ENCODE measurements at places on chromosomes 12 and 14.

DNA sequence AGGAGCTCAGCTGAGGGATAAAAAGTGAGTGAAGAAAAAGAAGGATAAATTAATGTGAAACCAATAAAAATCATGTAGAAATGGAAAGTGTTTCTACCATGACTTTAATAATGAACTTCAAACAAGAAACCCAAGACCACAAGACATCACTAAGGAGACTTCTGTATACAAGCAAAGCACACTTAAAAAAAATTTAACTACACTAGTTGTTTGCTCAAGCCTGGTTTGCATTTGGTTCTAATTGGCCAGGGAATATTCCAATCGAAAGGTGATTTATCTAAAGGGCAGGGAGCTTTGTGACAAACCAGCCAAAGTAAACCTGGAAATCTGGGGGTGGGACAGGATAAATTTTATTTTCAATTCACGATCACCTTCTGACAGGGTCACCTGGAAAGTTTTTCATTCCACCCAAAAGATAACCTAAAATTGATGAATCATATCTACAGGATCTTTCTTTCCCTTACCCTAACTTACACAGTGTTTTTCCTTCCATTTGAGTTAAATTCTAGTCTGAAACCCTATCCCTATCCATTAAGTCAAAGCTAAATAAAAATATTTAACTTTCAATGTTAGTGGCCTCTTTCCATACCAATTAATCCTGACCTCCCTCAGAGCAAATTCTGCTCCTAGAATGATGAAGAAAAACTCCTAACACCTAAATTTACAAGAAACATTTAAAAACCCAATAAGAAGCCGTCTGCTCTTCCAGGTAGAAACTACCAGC lies 2.6 kb downstream of the EGLN3 start:
- DNase-seq, result no peak

GRCh38 chr12:19194963-19195362 lies 65.4 kb downstream of the PLEKHA5 start:
- no peak for DNase-seq

GRCh38 chr14:34835312-34835711 lies 39.8 kb downstream of the BAZ1A start:
- no peak for DNase-seq

- no peak for DNase-seq
Measured at GRCh38 chr12:12209043-12209442, 57.8 kb downstream of the LRP6 start.

- no peak for DNase-seq
Measured at GRCh38 chr14:102086709-102086971, 204 bp downstream of the HSP90AA1 start.

DNA sequence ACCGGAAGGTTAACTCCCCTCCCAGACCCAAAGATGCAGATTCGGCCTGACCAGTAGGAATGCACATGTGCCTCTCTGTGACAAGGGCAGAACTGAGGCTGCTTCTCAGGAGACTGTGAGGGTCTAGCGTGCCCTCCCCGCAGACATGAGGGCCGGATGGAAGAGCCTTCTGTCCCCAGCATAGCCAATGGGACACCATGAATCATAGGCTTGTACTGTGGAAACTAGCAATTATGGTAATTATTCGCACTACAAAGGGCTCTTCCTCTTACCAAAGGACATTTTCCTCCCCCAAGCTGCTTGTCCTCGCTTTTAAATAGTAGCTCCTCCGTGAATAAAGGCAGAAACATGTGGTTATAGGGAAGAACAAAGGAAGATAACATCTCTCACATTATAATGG lies 6.2 kb downstream of the COA8 start:
- no peak for DNase-seq

DNA sequence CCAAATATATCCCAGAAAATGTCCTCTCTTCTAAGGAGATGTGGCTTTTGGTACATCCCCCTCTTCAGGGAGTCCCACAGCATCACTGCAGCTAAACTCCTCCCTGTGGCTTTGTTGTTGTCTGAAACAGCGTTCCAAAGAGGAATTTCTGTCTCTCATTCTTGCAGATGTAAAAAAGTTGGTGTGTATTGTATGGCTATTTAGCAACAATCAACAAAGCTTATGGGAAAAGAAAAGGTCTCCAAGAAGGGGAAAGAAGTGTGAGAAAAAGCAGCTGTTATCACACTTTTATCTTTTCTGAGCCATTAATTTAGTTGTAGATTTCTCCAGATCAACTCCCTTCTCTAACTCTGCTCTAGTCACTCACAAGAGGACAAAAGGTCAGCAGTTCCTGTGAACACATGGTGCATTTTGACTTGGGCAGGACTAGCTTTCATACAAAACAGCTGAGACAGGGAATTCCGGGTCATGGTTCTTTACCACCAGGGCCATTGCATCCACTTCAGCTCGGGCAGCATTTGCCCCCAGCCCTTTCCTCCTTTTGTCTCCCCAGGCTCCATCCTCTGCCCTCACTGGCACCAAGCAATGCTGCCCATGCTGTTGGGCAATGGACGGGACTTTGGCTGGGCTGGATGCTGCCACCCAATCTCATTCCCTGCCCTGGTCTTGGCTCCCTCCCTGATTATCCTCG lies 184.7 kb downstream of the TMX1 start:
- no peak for DNase-seq

GRCh38 chr14:77203611-77204458 lies 22.2 kb downstream of the TMEM63C start:
- DNase-seq, result no peak

DNA sequence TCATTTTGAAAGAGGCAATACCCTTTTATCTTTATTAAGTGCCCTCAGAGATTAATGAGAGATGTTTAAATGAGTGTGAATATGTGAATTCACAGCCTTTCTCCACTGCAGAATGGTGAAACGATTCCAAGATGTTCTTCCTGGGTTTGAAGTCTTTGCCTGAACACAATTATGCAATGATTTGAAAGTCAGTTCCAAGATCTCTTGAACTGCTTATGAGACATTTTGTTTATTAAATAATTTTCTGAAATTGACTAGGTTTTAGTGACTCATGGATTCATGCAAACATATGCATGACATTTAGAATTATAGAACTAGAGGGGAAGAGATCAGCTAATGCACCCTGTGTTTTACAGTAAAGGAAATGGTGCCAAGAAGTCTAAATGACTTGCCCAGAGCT lies 118.1 kb upstream of the SLC38A2 start:
- no peak for DNase-seq

GRCh38 chr12:45289245-45290215 lies 73.6 kb downstream of the ANO6 start:
- no peak for DNase-seq

- no peak for DNase-seq
Measured at GRCh38 chr14:104688505-104689108, 811 bp upstream of the INF2 start.

DNA sequence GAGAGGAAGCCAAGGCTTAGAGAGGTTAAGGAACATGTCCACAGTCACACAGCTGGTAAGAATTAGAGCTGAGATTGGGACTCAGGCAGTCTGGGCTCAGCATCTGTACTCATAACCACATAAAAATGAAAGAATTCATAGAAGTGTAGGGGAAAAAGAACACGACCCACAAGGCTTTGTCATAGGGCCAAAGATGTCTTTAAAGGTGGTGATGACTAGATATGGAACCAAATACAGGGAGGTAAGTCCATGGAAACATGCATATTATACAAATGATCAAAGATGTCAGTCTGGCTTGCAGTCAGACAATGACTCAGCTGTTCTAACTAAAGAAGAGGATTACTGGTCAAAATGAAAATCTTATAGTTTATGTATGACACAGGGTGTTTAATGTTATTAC lies 7.2 kb upstream of the SSPN start:
- no peak for DNase-seq

GRCh38 chr12:18754124-18754707 lies 16.3 kb downstream of the CAPZA3 start:
- DNase-seq, result no peak

DNA sequence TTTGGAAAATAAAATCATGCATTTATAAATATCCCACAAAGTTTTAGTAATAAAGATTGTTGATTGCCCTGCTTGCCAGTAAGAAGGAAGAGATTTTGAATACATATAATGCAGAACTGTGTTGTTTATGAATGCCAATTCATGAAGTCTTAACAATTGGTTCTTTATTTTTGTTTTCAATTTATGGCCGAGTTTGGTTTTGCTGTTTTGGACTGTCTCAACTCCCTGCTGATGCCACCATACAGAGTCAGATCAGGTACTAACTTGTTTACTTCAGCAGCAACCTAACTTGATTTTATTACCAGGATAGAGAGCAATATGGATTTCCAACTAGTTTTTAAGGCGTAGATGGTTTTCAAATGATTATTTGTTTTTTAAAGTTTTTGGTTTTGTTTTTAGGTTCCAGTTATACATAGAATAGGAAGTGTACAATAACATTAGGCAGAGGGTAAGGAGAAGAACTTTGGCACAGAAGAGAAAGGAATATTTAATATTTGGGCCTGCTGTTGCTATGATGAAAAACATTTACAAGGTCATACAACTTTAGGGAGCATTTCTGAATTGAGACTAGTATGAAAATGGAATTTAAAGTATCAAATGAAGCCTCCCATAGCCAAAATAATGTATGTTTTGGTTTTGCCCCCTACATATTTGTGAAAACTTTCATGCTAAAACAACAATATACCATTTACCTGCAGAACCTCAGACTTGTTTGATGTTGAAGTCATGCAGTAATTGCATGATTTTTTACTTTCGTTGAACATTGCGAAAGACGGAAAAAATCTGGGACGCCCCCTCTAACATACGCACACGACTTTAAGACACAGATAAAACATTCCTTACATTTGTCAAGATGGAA lies 904 bp upstream of the FAM177A1 start:
- DNase-seq, result no peak

DNA sequence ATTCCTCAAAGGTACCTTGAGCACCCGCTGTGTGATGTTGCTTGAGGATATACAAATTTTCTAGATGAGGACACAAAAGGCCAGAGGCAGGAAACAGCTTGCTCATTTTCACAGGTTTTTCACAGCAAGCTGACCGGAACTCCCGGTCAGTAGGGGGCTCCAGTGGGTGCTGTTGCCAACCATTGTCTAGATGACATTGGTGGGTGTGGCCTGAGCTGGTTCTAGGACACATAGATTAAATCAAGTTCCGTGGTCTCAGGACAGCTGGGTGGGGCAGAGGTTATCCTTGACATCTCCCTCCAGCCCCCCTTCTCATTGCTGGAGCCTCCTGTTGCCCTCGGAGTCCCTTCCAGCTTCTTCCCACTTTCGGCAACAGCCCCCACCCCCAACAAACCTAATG lies 153.6 kb upstream of the FKBP4 start:
- DNase-seq, result no peak

- no peak for DNase-seq
Measured at GRCh38 chr14:69088586-69088985, 64.3 kb downstream of the DCAF5 start.

DNA sequence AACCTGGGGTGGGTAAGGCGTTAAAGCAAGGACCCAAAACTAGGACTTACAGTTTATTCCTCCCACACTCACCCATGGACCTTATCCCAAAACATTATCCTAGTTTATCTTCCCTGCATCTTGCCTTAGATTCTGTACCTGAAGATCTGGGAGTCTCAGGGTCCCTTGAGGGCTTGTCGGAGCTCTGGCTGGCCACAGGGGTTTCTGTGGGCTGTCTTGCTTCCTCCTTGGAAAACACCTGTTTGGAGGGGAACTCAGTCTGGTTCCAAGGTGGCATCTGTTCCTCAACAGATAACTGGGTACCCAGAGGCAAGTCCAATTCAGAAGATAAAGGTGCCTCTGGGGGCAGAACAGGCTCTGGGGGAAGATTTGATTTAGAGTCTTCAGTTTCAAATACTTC lies 1.7 kb downstream of the CDCA3 start:
- no peak for DNase-seq

DNA sequence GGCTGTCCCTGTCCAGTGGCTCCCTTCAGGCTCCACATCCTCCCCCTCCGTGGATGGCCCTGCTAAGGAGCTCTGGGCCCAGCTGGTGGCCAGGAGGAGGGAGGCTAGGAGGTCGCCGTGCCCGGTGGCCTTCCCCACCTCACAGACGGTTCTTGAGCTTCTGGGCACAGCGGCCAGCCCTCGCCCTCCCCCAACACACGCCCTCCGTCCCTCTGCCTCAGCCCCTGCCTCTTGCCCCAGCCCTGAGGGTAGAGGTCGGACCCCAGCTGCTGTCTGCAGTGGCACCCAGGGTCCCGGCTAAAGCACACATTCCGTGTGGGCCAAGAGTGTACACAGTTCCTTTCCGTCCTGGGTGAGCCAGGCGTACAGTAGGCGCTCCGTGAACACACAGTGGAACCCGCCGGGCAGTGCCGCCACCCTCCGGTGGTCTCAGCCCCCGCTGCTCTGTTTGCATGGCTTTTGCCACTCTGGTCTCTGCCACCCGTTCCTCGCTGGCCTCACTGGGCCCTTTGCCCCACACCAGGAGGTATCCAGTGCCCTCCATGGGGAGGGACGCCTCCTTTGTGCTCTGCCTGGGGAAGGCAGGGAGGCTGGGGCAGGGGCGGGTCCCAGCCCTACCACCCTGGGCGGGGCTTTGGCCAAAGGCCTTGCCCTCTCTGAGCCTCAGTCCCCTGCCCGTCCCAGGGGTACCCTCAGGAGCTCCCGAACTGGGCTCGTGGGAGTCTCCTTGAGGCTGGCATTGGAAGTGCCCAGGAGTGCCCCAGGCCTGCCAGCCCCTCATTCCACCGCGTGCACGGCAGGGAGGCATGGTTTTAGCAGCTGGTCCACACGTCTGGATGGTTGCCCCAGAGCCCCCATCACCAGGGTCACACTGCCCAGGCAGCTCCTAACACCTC lies 13.0 kb downstream of the TRMT61A start:
- DNase-seq, result no peak

GRCh38 chr12:15201056-15201455 lies 20.2 kb downstream of the RERG start:
- DNase-seq, result no peak

- no peak for DNase-seq
Measured at GRCh38 chr14:32374155-32374554, 45.1 kb downstream of the AKAP6 start.

DNA sequence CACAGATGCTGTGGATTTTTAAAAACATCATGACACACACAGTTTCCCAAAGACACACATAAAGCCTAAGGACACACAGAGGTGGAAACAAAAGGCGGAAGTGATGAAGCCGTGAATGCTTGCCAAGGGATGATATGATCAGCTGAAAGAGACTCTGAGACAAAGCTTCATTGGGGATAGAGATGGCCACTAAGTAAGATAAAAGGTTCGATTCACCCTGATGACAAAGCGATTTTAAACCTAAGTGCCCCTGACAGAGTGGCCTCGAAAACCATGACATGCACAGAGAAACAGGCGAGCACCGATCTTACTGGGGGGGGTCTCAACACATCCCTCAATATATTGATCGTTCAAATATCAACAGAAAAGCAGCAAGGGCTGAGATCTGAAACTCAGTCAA lies 20.3 kb upstream of the EIF5 start:
- no peak for DNase-seq

DNA sequence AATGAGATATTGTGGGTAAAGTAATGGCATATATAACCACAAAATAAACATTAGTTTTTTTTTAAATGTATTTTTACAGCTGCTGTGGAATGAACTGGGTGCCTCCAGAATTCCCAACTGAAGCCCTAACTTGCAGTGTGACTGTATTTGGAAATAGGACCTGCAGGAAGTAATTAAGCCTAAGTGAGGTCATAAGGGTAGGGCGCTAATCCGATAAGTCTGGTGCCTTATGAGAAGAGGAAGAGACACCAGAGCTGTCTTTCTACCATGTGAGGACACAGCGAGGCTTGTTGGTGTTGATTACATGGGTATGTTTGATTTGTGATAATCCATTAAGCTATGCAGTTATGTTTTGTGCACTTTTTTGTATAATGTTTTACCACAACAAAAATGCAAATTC lies 136.8 kb downstream of the TPH2 start:
- no peak for DNase-seq

Measured in stimulated activated CD4-positive, alpha-beta T cell treated with anti-CD3 and anti-CD28 coated beads, Interleukin-4, amount 100 ng/mL, for 4 hours (primary cell).